ENCODE measurements at places on chromosomes 1 and 21.

DNA sequence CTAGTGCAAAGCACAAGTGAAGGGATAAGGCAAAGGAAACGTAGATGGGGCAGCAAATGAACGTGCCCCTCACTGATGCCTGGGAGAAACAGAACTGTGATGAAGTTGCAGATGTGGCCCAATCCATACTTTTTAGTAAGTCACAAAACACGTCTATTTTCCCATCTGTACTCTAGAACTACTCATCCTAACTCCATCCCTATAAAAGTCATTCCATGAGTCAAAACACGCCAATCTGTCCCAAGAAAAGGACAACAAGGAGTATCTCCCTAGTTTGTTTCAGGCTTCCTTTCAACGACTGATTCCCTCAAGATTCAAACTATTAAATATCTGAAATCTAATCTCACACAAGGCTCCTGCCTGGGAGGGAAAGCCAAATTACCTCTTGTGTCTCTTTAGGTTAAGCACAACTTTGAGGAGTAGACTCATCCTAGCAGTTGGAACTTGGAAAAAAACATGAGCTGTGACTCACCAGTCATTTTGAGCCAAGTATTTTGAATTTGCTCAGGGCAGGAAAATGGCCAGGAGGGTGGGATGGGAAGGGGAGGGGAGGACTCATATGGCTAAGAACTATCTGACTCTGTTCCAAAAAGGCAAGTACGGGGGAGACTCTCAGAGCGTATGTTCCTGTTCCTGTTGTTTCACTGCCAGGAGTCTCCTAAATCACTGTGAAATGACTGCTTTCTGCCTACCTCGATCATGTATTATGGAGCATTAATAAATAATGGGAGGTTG lies 214.5 kb upstream of the CAMK1G start:
- DNase-seq: no peak

- no peak for DNase-seq
Observed at GRCh38 chr1:5891736-5892135, 100.5 kb downstream of the NPHP4 start.

DNA sequence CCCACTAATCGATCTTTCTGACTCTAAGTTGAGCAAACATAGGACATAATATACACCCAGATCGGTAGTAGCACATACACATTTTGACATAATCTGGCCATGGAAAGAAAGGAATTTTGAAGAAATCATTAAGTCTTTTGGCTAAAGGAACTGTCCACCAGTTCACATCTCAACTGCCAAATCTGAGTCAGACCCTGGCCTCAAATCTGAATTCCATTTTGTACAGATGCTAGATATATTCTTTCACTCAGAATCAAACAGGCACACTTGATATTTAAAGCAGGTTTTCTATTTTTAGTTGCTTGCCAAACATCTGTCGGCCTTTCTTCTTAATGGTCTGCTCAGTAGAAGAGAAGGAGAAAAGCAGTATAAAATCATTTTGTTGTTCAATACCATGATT lies 281.8 kb downstream of the BARHL2 start:
- no peak for DNase-seq

GRCh38 chr1:214542275-214543199 lies 8.9 kb downstream of the PTPN14 start:
- DNase-seq: no peak

GRCh38 chr1:53132176-53132575 lies 10.3 kb downstream of the SLC1A7 start:
- DNase-seq: no peak

GRCh38 chr1:227913396-227913763 lies 34.4 kb downstream of the WNT9A start:
- no peak for DNase-seq

- DNase-seq: no peak
Observed at GRCh38 chr1:46277658-46278373, 25.6 kb downstream of the LRRC41 start.

DNA sequence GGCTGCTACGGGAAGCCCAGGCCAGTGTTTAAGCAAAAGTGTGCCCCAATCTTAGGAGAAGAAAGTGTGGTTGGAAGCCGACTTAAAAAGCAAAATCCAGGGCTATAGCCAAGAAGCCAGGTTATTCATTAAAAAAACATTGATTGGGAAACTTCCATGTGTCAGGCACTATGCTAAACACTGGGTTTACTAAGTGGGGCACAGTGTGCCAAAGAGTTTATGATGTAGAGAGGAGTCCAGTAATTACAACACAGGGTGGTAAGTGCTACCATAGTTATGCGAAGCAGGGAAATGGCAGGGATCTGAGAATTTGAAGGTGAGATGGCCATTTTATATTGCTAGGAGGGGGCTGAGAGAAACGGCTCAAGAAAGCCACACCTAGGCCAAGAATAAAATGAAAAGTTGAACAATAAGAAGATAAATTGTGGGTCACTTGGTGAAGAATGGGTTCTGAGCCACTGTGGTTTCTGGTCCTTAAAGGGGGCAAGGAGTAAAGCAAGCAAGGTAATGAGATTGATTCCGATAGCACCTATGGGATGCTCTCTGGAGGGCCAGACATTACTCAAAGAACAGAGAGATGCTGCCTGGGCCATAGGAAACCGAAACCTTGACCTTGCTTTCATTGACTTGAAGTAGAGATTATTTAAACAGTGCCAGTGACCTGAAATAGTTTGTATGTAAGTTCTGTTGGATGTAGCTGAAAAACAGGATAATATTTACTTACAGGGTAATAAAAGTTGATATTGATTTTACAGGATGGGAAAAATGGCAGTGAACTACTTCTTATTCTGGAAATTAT lies 177.8 kb downstream of the GIPC2 start:
- no peak for DNase-seq

- no peak for DNase-seq
Observed at GRCh38 chr1:223216531-223217205, 73.6 kb upstream of the TLR5 start.

GRCh38 chr1:47406966-47407365 lies 9.1 kb upstream of the FOXE3 start:
- DNase-seq: no peak

All from stimulated activated CD4-positive, alpha-beta T cell treated with anti-CD3 and anti-CD28 coated beads, Interleukin-1b, Interleukin-23, amount 100 ng/mL, for 4 hours (primary cell).